ENCODE measurements at places on chromosomes 12 and 14. TPM values are rescaled to one million over a fixed set of nuclear protein-coding genes. Genes with fewer than 3 reads are reported as not detected.

DNA sequence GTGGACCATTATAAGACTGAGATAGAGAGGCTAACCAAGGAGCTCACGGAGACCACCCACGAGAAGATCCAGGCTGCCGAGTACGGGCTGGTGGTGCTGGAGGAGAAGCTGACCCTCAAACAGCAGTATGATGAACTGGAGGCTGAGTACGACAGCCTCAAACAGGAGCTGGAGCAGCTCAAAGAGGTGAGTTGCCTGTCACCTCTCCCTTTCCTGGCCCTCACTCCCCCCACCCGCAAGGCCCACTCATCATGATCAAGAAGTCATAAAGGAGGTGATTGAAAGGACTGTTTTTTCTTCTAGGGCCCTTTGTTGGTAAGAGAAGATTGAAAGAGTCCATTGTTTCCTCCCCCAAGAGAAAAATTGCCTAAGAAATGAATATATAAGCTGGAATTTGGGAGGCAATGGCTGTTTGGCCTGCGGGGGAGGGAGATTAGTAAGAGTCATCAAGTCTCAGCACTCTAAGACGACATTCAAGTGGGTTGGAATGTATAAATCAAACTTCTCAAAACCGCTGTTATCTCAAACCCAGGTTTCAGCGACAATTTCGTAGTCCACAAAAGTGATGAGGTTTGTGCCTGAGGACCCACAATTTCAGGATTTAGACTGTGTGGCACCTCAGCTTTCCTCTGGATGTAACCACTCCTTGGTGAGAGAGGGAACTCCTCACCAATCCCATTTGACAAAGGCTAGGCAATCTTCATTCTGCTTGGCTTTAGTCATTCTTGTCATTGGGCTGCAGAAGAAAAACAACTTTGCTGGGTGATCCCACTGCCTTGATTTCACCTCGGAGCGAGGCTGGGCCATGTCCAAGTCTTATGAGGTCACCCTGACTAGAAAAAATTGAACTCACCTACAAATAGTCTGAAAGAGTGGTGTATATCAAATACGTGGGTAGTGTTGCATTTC lies 966 bp downstream of the BICD1 start:
- peak; percentile 46 for DNase-seq

Gene GARIN6
- total RNA-seq = not detected

Gene CLEC6A
- total RNA-seq = not detected

DNA sequence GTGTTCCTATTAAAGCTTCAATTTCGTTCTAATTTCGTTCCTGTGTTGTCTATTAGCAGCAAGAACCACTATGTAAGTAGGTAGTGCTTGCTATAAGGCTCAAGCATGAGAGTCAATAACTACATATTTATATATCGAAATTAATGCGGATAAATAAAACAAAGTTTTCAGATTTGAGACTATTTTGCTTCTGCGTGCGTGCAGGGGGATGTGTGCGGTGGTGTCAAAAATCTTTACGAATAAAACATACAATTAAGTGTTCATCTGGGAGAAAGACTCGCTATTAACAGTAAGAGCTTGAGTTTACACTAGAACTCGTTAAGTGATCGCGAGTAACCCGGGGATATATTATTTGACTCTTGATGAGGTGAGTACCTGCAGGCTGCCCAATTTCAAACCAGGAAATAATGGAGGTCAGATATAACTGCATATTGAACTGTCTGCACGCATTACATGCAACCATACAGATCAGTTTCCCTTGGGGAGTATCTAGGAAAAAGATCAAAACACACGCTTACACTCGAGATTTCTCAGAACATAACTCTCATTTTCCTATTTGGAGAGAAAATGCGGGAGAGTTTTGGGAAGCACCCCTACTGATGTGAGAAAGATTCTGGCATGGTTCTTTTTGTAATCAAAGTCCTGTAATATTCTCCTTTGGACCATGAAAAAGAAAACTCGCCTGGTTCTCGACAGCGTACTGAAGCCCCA lies 813 bp downstream of the TWF1 start:
- DNase-seq = peak; percentile 2

Gene GRIP1
- total RNA-seq = 58.6 TPM

Gene ENDOU
- total RNA-seq = not detected

DNA sequence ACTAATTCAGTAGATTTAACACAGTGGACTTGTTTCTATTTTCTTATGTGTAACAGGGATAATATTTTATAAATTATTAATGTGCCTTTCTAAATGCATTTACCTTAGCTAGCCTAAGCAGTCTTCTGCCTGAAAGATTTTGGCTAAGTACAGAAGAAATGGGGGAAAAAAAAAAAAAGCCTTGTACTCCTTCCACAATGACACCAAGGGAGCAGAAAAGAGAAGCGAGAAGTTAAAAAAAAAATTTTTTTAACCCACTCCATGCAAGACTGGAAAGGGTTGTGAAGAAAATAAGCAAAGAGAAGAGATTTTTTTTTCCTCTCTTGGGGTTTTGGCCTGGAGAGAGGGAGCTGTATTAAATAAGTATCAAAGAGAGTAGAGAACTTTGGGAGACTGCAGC lies 28.7 kb downstream of the NELL2 start:
- DNase-seq = no peak

Gene NKX2-8
- not detected for total RNA-seq

Gene TEX52
- total RNA-seq = not detected

DNA sequence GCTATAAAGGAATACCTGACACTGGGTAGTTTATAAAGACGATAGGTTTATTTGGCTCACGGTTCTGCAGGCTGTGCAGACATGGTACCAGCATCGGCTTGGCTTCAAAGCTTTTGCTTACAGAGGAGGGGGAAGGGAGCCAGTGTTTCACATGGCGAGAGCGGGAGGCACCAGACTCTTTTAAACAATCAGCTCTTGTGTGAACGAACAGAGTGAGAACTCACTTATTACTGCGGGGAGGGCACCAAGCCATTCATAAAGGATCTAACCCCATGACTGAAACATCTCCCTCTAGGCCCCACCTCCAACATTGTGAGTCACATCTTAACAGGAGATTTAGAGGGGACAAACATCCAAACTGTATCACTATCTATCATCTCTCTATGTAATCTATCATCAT lies 227.4 kb downstream of the TMEM132D start:
- no peak for DNase-seq

GRCh38 chr12:132284071-132284826 lies 45.1 kb downstream of the GALNT9 start:
- DNase-seq = peak; percentile 62

Gene MMP19
- 0.18 TPM for total RNA-seq

GRCh38 chr14:99479906-99480869 lies at the start of gene SETD3:
SETD3 (minus strand) TSS chr14:99480859; CDS start chr14:99465805, 15,054 bp downstream.
- peak; percentile 40 for DNase-seq

Gene CPNE6
- 0.36 TPM for total RNA-seq

DNA sequence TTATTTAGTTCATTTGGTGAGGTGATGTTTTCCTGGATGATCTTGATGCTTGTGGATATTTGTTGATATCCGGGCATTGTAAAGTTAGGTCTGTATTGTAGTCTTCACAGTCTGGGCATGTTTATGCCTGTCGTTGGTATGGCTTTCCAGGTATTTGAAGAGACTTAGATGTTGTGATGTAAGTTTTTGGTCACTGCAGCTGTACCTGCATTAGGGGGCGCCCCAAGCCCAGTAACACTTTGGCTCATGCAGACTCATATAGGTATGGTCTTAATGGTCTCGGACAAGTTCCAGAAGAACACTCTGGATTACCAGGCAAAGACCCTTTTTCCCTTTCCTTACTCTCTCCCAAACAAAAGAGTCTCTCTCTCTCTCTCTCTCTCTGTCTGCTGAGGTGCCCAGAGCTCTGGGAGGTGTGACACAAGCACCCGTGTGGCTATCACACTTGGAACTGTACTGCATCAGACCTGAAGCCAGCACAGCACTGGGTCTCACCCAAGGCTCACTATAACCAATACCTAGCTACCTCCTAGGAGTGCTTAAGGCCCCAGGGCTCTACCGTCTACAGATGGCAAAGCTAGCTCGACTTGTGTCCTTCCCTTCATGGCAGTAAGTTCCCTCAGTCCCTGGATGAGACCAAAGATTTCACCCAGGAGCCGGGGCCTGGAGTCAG lies 425.8 kb upstream of the ATXN7L3B start:
- no peak for DNase-seq

Gene DERA
- 18.1 TPM for total RNA-seq

- no peak for DNase-seq
Observed at GRCh38 chr14:61956517-61956916, 194.3 kb downstream of the SNAPC1 start.

GRCh38 chr12:107326237-107326636 lies 232.9 kb upstream of the CRY1 start:
- no peak for DNase-seq

Gene TMEM63C
- 16.9 TPM for total RNA-seq

Gene CIDEB
- total RNA-seq = 5.8 TPM

Gene SLC5A8
- total RNA-seq = 3.1 TPM

Gene HOXC11
- not detected for total RNA-seq

Gene GPATCH2L
- 98.5 TPM for total RNA-seq

Gene NRXN3
- total RNA-seq = 92.6 TPM

Gene CD69
- 0.64 TPM for total RNA-seq

Gene ACTN1
- 23.1 TPM for total RNA-seq

GRCh38 chr14:42224053-42224888 lies 617.6 kb downstream of the LRFN5 start:
- peak; percentile 1 for DNase-seq

Gene MYF6
- 0.64 TPM for total RNA-seq

Gene EID3
- total RNA-seq = 8.5 TPM

- DNase-seq = peak; percentile 57
Observed at GRCh38 chr12:30908722-30909348, 17.7 kb upstream of the TSPAN11 start.

DNA sequence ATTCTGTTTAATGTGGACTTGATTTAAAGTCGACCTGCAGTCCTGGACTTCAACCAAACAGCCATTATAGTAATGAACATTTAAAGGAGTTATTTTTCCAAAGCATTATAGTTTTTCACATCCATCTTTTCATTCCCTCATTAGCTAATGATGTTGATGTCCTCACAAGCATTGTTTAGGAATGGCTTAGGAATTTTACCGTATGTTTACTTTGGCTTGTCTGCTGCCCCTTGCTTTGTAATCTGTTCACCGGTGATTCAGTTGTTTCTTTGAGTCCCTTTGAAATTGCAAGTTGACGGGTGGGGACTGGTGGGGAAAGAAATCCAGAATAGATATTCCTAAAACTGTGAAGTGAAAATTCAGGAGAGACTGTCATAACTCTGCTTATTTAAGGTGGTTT lies 25.4 kb downstream of the PRKCH start:
- no peak for DNase-seq

DNA sequence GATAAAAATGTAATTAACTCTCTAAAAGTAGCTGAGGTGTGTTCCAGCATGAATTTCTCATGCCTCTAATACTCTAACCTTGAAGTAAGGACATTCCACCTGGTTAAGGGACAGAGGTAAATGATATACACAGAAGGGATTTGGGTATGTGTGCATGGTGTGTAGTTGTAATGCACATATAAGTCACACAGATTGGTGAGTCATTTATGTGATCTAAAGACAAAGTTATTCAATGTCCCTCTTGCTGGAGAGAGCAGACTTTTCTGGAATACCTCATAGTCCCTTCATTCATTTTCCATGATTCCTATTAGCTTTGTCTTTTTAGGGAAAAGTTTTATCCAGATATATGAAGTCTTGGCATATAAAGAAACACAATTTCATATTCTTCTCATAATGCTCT lies 234.9 kb downstream of the SNAPC1 start:
- no peak for DNase-seq

GRCh38 chr14:49306152-49306751 lies 279.9 kb downstream of the RPS29 start:
- no peak for DNase-seq

Gene NEUROD4
- 9.9 TPM for total RNA-seq

DNA sequence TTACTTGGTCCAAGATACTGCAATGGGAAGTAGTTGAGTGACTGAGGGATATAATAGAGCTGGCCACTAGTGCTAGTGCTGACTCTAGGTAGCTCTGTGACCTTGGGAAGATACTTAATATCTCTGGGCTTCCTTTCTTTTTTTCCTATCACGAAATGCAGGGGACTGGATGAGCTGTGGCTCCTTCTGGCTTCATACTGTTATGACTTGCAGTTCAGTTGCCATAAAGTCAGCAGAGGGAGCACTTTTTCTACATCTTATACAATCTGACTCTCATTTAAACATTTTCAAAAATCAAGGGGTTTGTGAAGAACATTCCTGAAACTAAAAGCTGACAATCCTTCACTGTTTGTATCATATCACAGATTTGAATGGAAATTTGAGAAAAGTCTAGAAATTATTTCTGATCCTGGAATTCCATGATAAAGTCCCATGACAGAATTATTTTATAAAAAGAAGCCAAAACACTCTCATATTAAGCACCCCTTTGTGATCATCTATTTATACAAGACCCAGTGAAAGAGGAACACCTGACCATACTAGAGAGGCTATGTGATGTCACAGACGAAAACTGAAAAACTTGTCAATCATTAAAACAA lies 5.3 kb downstream of the BHLHE41 start:
- DNase-seq = peak; percentile 51

Gene KCNC2
- total RNA-seq = 20.2 TPM

Gene ZNF84
- 120 TPM for total RNA-seq

GRCh38 chr14:101185073-101185835 lies 281.7 kb upstream of the RTL1 start:
- DNase-seq = no peak

Gene MDGA2
- total RNA-seq = 34.9 TPM
